ENCODE measurements at places on chromosomes 2 and 18.

DNA sequence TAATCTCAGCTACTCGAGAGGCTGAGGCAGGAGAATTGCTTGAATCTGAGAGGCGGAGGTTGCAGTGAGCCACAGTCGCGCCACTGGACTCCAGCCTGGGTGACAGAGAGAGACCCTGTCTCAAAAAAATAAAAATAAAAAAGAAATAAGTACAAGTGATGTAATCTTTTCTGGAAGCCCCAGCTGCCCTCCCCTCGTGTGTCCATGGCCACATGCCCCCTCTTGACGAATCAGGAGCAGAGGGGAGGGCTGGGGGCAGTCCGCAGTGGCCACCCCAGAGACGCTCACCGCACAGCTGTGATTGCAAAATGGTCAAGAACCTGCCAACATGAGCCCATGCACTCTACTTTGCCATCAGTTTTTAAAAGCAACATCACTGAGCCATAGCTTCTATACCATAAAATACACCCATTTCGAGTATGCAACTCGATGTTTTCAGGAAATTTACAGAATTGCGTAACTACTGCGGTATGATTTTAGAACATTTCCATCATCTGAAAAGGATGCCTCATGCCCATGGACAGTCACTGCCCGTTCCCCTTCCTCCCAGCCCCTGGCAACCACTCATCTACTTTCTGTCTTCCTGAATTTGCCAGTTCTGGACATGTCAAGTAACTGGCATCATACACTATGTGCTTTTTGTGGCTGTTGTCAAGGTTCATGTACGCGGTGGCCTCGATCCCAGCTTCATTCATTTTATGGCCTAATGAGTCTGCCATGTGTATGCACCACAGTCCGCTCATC, 88.1 kb downstream of the NDUFA10 start:
- DNase-seq = no peak

DNA sequence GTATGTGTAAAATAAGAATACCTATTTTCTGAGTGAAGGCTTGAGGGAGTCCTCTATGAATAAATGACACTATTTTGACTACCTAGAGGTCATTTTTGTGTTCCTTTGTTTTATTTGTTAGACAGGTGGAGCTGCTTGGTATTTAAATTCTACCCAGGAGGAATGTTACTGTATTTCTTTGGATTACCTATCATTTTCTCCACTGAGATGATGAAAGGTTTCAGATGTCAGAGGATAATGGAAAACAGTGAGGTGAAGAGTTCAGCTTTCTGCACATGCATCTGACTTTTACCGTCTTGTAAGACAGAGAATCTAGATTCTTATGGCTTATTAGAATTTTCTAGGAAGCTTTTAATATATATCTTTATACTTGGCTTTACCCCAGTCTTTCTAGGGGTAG, 689.8 kb upstream of the NXPH2 start:
- no peak for DNase-seq

- no peak for DNase-seq
Observed at GRCh38 chr18:76075777-76076176, 419.3 kb downstream of the ZNF516 start.

- DNase-seq = no peak
Observed at GRCh38 chr2:100619951-100620350, 57.2 kb downstream of the PDCL3 start.

DNA sequence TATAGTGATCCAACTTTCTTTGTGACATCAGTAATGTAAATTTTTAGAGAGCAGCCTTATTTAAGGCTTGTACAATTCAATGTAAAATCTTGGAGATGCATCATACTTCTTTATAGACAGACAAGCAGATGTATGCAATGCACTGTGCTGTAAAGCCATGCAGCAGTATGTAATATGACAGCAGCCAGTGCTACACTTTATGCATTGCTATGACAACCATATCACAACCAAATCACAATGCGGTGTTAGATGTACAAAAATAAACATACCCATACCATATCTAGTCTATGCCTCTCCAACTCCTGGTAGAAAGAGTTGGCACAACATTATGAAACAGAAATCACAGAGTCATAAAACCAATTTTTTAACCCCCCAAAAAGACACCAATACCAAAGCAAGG, 110.3 kb upstream of the WDSUB1 start:
- DNase-seq = no peak

DNA sequence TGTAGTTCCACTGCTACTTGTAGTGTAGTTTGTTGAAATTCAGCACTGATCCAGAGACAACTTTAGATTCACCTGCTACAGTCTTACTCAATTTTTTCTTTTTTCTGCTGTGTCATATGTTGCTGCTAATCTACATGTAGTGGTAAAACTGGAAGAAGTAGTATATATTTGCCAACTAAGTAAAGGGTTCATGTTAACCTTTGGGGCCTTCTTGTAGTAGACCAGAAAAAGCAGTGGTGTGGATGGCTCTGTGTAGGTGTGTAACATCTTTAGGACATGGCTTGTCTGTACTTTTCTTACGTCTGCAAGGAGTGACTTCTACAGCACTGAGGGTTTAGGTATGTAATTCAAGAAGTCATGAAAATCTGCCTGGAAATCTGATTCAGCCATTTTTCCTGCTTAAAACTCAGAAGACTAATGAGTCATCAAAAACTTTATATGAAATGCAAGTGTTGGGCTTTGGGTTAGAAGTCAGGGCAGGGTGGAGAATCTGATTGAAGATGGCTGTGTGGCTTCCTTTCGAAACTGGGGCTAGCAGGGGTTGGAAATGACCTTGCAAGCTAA, 8.4 kb downstream of the PTPRM start:
- no peak for DNase-seq

GRCh38 chr2:235314371-235314930, 179.4 kb upstream of the AGAP1 start:
- DNase-seq = no peak

Data from stimulated activated CD4-positive, alpha-beta T cell treated with anti-CD3 and anti-CD28 coated beads, Interleukin-12 subunit alpha, Interleukin-12 subunit beta, amount 100 ng/mL, for 48 hours (primary cell).